Gastrocnemius medialis (tissue), 4 donors: ENCODE measurements at places on chromosomes 7 and 10. TPM values are rescaled to one million over a fixed set of nuclear protein-coding genes. Genes with fewer than 3 reads are reported as not detected.

GRCh38 chr7:106616708-106617051 is 44.3 kb downstream of the CCDC71L start:
- no peak for DNase-seq

DNA sequence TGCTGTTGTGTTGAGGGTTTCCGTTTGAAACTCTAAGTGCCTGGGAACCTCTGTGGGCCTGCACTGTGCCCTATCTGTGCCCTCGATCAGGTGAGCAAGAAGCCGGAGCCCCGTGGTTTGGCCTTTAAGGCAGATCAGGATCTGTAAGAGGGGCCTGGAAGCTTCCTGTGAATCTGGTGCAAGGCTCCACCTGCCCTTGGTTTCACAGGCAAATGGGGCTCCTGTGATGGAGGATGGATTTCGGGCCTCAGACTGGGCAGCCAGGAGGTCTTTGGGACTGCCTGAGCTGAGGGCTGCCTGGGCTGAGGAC is 21.6 kb downstream of the SCART1 start:
- DNase-seq = no peak

DNA sequence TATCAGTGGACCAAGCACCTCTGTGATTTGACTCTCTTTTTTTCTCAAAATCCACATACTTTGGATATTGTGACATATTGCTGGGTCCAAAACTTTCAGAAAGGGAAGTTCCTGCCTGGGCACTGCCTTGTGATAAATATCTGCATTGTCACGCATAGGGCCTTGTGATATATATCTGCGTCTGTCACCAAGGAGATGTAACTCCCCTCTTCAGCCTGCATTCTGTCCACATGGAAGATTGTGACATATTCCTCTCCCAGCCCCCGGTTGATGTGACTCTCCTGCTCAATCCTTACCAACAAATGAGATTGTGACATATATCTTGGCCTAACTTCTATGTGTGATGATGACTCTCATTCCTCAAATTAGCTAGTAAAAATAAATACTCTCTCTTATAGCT is 25.4 kb upstream of the ZNF107 start:
- DNase-seq = no peak

DNA sequence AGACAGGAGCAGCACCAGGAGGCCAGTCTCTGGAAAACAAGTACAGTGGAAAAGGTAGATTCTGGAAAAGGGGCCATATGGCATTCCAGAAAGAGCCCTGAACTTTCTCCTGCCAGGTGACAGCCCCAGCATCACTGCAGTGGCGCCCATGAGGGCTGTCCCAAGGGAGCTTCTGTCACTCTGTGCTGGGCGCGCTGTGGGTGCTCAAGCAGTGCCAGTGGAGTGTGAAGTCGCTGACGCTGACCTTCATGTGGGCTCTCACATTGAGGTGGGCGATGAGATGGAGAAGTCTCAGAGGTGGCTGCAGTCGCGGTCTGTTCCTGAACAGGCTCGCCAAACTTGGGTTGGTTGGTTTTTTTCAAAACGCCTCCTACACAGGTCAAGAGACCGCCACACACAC is 38.2 kb downstream of the FKBP6 start:
- DNase-seq = no peak

DNA sequence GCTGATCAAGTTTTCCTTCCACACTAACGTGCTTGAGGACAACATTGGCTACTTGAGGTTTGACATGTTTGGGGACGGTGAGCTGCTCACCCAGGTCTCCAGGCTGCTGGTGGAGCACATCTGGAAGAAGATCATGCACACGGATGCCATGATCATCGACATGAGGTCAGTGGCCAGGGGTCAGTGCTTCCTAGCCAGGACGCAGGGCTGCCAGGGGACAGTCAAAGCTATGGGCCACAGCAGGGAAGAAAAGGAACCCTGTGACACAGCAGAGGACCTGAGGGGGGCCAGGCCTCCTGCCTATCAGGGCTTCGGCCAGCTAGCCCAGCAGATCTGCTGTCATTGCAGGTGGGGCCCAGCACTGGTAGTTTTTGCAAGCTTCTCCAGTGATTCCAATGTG is 5.2 kb downstream of the RBP3 start:
- DNase-seq = no peak

The ENTPD1 gene
- total RNA-seq = 4.9 TPM

The ZNF727 gene
- total RNA-seq = 0.17 TPM
